ENCODE measurements at places on chromosomes 7 and 10. TPM values are rescaled to one million over a fixed set of nuclear protein-coding genes. Genes with fewer than 3 reads are reported as not detected.

WNT16 gene
- not detected for total RNA-seq

HKDC1 gene
- total RNA-seq: 15.4 TPM

RGS10 gene
- 37.9 TPM for total RNA-seq

CCL24 gene
- not detected for total RNA-seq

LGI1 gene
- total RNA-seq: not detected

NACAD gene
- 0.96 TPM for total RNA-seq

COPG2 gene
- total RNA-seq: 35.2 TPM

HOXA4 gene
- total RNA-seq: 0.24 TPM

LAMB1 gene
- 60.5 TPM for total RNA-seq

PROSER2 gene
- 39.5 TPM for total RNA-seq

GIMAP5 gene
- total RNA-seq: 0.64 TPM

VTI1A gene
- 24.9 TPM for total RNA-seq

HYAL4 gene
- under 0.01 TPM for total RNA-seq

TFEC gene
- under 0.01 TPM for total RNA-seq

GIMAP6 gene
- under 0.01 TPM for total RNA-seq

PIK3CG gene
- total RNA-seq: under 0.01 TPM

SHOC2 gene
- total RNA-seq: 36.0 TPM

JMJD1C gene
- 75.7 TPM for total RNA-seq

ZNF316 gene
- 19.0 TPM for total RNA-seq

IKZF1 gene
- not detected for total RNA-seq

CAV2 gene
- 225 TPM for total RNA-seq

SFXN4 gene
- total RNA-seq: 37.5 TPM

LRIT1 gene
- total RNA-seq: not detected

MCM10 gene
- 3.9 TPM for total RNA-seq

Data from tracheal epithelial cell (primary cell).